Sigmoid colon (tissue), 7 donors: ENCODE measurements at places on chromosomes 7 and 10. TPM values are rescaled to one million over a fixed set of nuclear protein-coding genes. Genes with fewer than 3 reads are reported as not detected.

GRCh38 chr10:101818872-101819633, 809 bp upstream of the OGA start:
- no peak for DNase-seq
- H3K27ac ChIP-seq = peak overlapping the region; percentile 97
- no peaks in the 10 kb centered on the region for H3K27me3 ChIP-seq
- H3K4me3 ChIP-seq = peak overlapping the region; percentile 96
- peaks cover 31% of the 10 kb centered on the region for H3K4me1 ChIP-seq

GRCh38 chr7:140326116-140326928, 72.0 kb downstream of the SLC37A3 start:
- H3K27ac ChIP-seq = peak overlapping the region; percentile 51
- no peak overlapping the region for H3K4me3 ChIP-seq
- no peaks in the 10 kb centered on the region for H3K36me3 ChIP-seq
- peak; percentile 87 for DNase-seq
- peaks cover 14% of the 10 kb centered on the region for H3K4me1 ChIP-seq

GRCh38 chr10:66550351-66550750, 375.5 kb upstream of the LRRTM3 start:
- no peak for DNase-seq
- no peak overlapping the region for H3K27ac ChIP-seq
- H3K27me3 ChIP-seq = no peaks in the 10 kb centered on the region
- no peaks in the 10 kb centered on the region for H3K36me3 ChIP-seq
- peaks cover 2% of the 10 kb centered on the region for H3K4me1 ChIP-seq

DNA sequence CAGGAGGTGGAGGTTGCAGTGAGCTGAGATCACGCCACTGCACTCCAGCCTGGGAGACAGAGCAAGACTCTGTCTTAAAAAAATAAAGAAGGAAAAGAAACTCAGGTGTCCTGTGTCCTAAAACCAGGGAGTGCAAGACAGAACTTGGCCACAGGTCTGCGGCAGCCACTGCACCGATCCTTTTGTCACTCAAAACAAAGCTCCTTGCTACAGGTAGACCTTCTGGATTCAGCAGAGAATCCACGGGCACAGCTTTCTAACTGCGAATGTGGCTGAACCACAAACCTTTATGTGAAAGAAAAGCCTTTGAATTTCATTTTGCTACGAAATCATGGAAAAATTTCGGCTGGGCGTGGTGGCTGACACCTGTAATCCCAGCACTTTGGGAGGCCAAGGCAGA, 634.9 kb downstream of the CALN1 start:
- H3K4me1 ChIP-seq = no peaks in the 10 kb centered on the region
- no peak overlapping the region for H3K27ac ChIP-seq
- peaks cover 3% of the 10 kb centered on the region for H3K27me3 ChIP-seq
- no peaks in the 10 kb centered on the region for H3K36me3 ChIP-seq

CPA1 gene
- not detected for total RNA-seq

GRM8 gene
- not detected for total RNA-seq

AKR1C8 gene
- total RNA-seq = not detected

MOGAT3 gene
- not detected for total RNA-seq
